Pancreas (tissue), 10 donors: ENCODE measurements at places on chromosomes 1 and 21. TPM values are rescaled to one million over a fixed set of nuclear protein-coding genes. Genes with fewer than 3 reads are reported as not detected.
A peak's percentile ranks its signal among the peaks of the same experiment; 100 is the strongest.

Gene ZBTB8A
- total RNA-seq = 5.2 TPM

Gene AK5
- not detected for total RNA-seq

Gene ARHGEF16
- total RNA-seq = 12.2 TPM

Gene CLCA1
- not detected for total RNA-seq

DNA sequence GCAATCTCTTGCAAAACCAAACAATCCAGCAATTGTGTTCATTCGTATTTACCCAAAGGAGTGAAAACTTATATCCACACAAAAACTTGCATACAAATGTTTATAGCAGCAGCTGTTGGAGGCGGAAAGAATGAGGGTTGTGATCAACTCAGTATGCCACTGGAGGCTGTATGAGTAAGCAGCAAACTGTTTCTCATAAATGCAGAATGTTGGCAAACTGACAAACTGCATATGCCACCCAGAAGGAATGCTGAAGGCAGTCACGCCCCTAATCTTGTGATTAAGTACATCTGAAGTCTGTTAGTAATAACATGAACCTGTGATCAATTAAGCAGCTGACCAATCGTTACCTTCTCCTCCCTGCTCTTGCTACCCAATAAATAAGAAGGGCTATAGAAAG, 60.5 kb upstream of the CR2 start:
- no peaks in the 10 kb centered on the region for H3K36me3 ChIP-seq
- H3K4me1 ChIP-seq = no peaks in the 10 kb centered on the region
- H3K4me3 ChIP-seq = no peak overlapping the region
- peak overlapping the region; percentile 30 for H3K27ac ChIP-seq

- H3K27me3 ChIP-seq = no peaks in the 10 kb centered on the region
- H3K4me3 ChIP-seq = no peak overlapping the region
- H3K4me1 ChIP-seq = no peaks in the 10 kb centered on the region
Observed at GRCh38 chr1:6842301-6842700, 57.0 kb downstream of the CAMTA1 start.

DNA sequence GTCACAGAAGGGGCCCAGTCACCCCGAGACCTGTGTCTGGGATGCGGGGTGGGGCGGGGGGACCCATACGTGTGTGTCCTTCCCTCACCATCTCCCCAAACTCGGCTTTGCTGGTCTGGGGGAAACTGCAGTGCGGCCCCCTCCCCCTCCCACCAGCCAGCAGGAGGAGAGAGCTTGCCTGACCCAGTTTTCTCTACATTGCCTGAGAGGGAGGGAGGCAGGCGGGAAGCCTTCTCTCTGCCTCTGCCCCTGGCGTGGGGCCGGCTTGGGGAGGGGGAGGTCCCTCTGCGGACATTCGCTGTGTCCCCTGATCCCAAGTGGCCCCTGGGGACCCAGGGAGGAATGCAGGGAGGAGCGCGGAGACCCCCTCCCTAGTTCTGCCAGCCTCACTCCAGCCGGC, 3.9 kb downstream of the EPHA8 start:
- DNase-seq = no peak
- no peaks in the 10 kb centered on the region for H3K27me3 ChIP-seq
- H3K36me3 ChIP-seq = no peaks in the 10 kb centered on the region
- no peaks in the 10 kb centered on the region for H3K4me1 ChIP-seq

GRCh38 chr1:214377886-214378285, 96.9 kb downstream of the SMYD2 start:
- H3K36me3 ChIP-seq = no peaks in the 10 kb centered on the region
- DNase-seq = no peak
- no peaks in the 10 kb centered on the region for H3K27me3 ChIP-seq
- H3K27ac ChIP-seq = no peak overlapping the region
- H3K4me1 ChIP-seq = no peaks in the 10 kb centered on the region

GRCh38 chr21:45947296-45947695, 34.3 kb upstream of the COL6A1 start:
- H3K27me3 ChIP-seq = no peaks in the 10 kb centered on the region
- H3K27ac ChIP-seq = no peak overlapping the region
- no peak overlapping the region for H3K4me3 ChIP-seq

DNA sequence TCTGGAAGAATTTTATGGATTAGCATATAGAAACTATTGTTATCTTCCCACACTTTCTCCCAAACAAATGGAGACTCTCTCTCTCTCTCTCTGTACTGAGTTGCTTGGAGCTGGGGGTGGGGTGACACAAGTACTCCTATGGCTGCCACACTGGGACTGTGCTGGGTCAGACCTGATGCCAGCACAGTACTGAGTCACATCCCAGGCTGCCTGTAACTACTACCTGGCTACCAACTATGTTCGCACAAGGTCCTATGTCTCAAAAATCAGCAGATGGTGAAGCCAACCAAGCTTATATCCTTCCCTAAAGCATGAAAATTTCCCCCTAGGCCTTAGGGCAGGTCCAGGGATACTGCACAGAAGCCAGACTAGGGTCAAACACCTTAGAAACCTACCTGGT, 66.6 kb downstream of the FAF1 start:
- H3K27ac ChIP-seq = no peak overlapping the region
- no peak for DNase-seq
- no peak overlapping the region for H3K4me3 ChIP-seq
- H3K27me3 ChIP-seq = no peaks in the 10 kb centered on the region
- peaks cover 9% of the 10 kb centered on the region for H3K4me1 ChIP-seq
- H3K36me3 ChIP-seq = no peaks in the 10 kb centered on the region

GRCh38 chr21:46173573-46173972, 10.7 kb downstream of the SPATC1L start:
- H3K27ac ChIP-seq = no peak overlapping the region
- no peaks in the 10 kb centered on the region for H3K36me3 ChIP-seq
- H3K4me3 ChIP-seq = no peak overlapping the region
- no peaks in the 10 kb centered on the region for H3K27me3 ChIP-seq
- peak; percentile 10 for DNase-seq

DNA sequence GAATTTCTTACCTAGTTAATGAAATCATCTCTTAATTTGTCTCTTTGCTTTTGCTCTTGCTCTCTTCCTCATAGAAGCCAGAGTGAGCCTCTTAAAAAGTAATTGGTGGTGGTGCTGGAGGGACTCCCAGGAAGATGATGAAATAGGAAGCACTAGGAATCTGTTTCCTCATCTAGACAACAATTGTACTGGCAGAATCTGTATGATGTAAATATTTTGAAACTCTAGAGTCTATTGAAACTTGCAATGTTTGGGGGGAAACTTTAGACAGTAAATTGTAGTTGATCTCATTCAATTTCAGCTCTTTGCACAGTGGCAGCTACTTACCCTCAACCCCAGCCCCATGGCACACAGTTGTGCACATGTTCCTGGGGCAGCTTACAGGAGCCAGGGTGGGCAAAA, 10.6 kb downstream of the RGSL1 start:
- H3K4me1 ChIP-seq = no peaks in the 10 kb centered on the region
- H3K27me3 ChIP-seq = no peaks in the 10 kb centered on the region
- DNase-seq = no peak
- no peaks in the 10 kb centered on the region for H3K36me3 ChIP-seq
- no peak overlapping the region for H3K4me3 ChIP-seq

GRCh38 chr21:42384156-42384945, 11.5 kb downstream of the TMPRSS3 start:
- no peaks in the 10 kb centered on the region for H3K27me3 ChIP-seq
- peak; percentile 3 for DNase-seq
- no peaks in the 10 kb centered on the region for H3K36me3 ChIP-seq
- no peaks in the 10 kb centered on the region for H3K4me1 ChIP-seq

GRCh38 chr1:26395754-26396153, 14.9 kb upstream of the LIN28A start:
- no peaks in the 10 kb centered on the region for H3K27me3 ChIP-seq
- no peaks in the 10 kb centered on the region for H3K36me3 ChIP-seq
- no peak for DNase-seq
- H3K27ac ChIP-seq = no peak overlapping the region
- H3K4me3 ChIP-seq = no peak overlapping the region

GRCh38 chr1:109792056-109792831, 28.5 kb upstream of the EPS8L3 start:
- peaks cover 11% of the 10 kb centered on the region for H3K4me1 ChIP-seq
- no peak overlapping the region for H3K4me3 ChIP-seq
- no peaks in the 10 kb centered on the region for H3K36me3 ChIP-seq

DNA sequence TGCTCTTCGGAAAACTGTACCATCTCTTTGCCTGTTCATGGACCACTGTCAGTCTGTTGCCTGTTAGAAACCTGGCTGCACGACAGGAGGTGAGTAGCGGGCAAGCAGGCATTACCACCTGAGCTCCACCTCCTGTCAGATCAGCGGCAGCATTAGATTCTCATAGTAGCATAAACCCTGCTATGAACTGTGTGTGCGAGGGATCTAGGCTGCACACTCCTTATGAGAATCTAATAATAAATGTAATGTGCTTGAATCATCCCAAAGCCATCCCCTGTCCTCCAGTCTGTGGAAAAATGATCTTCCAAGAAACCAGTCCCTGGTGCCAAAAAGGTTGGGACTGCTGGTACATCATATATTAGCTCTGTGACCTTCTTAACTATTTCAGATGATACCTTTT, 110.0 kb downstream of the SMYD3 start:
- no peaks in the 10 kb centered on the region for H3K4me1 ChIP-seq
- no peak for DNase-seq
- H3K27ac ChIP-seq = no peak overlapping the region
- H3K4me3 ChIP-seq = no peak overlapping the region
- no peaks in the 10 kb centered on the region for H3K27me3 ChIP-seq

- peaks cover 9% of the 10 kb centered on the region for H3K4me1 ChIP-seq
- no peak overlapping the region for H3K27ac ChIP-seq
- H3K36me3 ChIP-seq = no peaks in the 10 kb centered on the region
- H3K4me3 ChIP-seq = no peak overlapping the region
Observed at GRCh38 chr21:37085726-37086125, 12.7 kb downstream of the TTC3 start.

DNA sequence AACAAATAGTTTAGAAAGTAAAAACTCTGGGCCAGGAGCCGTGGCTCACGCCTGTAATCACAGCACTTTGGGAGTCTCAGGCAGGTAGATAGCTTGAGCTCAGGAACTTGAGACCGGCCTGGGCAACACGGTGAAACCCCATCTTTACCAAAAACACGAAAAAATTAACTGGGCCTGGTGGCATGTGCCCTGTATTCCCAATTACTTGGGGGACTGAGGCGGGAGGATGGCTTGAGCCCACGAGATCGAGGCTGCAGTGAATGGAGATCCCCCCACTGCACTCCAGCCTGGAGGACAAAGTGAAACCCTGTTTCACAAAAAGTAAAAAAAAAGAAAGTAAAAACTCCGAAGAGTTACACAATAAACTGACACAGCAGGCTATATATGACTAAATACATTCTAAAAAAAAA, 10.6 kb downstream of the CEP170 start:
- H3K36me3 ChIP-seq = no peaks in the 10 kb centered on the region
- no peaks in the 10 kb centered on the region for H3K27me3 ChIP-seq
- no peak for DNase-seq
- H3K27ac ChIP-seq = no peak overlapping the region
- H3K4me3 ChIP-seq = no peak overlapping the region
- H3K4me1 ChIP-seq = no peaks in the 10 kb centered on the region

- H3K27me3 ChIP-seq = no peaks in the 10 kb centered on the region
- no peaks in the 10 kb centered on the region for H3K4me1 ChIP-seq
- no peak overlapping the region for H3K4me3 ChIP-seq
- no peak for DNase-seq
- no peak overlapping the region for H3K27ac ChIP-seq
Observed at GRCh38 chr1:99490031-99490430, 155.9 kb upstream of the PALMD start.

- no peaks in the 10 kb centered on the region for H3K27me3 ChIP-seq
- no peak for DNase-seq
- H3K4me3 ChIP-seq = no peak overlapping the region
- no peak overlapping the region for H3K27ac ChIP-seq
Observed at GRCh38 chr1:175808999-175809398, 65.6 kb upstream of the TNR start.

GRCh38 chr1:25645637-25646400, 29.2 kb downstream of the MAN1C1 start:
- no peak overlapping the region for H3K27ac ChIP-seq
- DNase-seq = no peak
- no peak overlapping the region for H3K4me3 ChIP-seq

- no peak overlapping the region for H3K27ac ChIP-seq
- no peak for DNase-seq
- H3K4me1 ChIP-seq = no peaks in the 10 kb centered on the region
- no peaks in the 10 kb centered on the region for H3K36me3 ChIP-seq
- no peak overlapping the region for H3K4me3 ChIP-seq
Observed at GRCh38 chr1:87140831-87141540, 187.7 kb upstream of the LMO4 start.

DNA sequence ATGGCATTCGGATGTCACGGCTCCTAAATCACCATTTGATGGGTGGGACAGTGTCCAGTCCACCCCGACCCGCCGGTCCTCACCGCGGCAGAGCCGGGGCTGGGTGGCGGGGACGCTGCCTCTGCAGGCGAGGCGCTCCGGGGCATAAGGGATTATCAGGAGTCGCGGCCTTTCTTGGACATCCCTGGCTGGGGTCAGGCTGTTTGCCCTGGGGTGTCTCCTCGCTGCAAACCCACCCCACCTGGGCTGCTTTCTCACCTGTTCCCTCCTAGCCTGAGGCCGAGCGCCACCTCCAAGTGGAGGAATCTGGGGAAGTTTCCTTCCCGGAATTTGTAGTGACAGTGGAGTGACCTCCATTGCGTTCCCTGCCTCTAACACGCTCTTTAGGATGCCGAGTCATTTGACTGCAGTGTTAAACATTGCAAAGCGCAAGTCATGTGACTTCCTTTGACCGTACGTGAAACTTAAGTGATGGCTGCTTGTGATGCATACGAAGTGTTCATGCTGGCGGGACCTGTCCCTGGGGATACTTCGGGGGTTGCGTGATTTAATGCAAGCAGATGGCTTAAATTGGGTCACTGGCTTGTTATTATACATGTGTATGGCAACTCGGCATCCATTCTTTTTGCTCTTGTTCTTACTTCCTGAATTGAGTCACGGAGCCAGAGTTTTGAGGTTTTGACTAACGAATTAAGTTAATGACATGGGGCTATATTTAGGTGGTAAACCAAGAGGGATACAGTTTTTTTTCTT, 536 bp downstream of the LGALS8 start:
- no peak for DNase-seq
- peaks cover 3% of the 10 kb centered on the region for H3K36me3 ChIP-seq
- peaks cover 8% of the 10 kb centered on the region for H3K4me1 ChIP-seq
- peak overlapping the region; percentile 88 for H3K27ac ChIP-seq
- H3K27me3 ChIP-seq = no peaks in the 10 kb centered on the region
- H3K4me3 ChIP-seq = peak overlapping the region; percentile 98

- DNase-seq = no peak
- H3K27ac ChIP-seq = no peak overlapping the region
- no peaks in the 10 kb centered on the region for H3K36me3 ChIP-seq
Observed at GRCh38 chr1:160863774-160864131, 1.1 kb upstream of the CD244 start.

DNA sequence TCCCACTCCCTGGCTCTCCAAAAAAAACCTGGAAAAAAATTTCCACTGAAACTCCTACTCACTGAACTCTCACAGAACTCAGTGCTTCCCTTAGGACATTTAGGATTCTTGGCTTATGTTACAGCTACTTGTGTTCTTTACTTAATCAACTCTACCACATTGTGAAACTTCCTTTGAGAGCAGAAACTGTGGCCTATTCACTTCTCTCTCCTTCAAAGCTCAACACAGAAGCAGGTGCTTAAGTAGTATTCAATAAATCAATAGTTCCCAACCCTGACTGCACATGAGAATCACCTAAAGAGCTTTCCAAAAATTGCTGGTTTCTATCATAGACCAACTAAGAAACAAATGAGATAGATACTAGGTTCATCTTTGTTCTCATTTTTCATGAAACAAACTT, 67.9 kb upstream of the DMRTA2 start:
- H3K27me3 ChIP-seq = no peaks in the 10 kb centered on the region
- no peak overlapping the region for H3K4me3 ChIP-seq

- H3K27ac ChIP-seq = no peak overlapping the region
- peak; percentile 57 for DNase-seq
- H3K4me1 ChIP-seq = no peaks in the 10 kb centered on the region
- H3K4me3 ChIP-seq = peak overlapping the region; percentile 59
Observed at GRCh38 chr1:112713466-112714312, 1.4 kb downstream of the PPM1J start.
